ENCODE measurements at places on chromosomes 5 and 9. TPM values are rescaled to one million over a fixed set of nuclear protein-coding genes. Genes with fewer than 3 reads are reported as not detected.

The STXBP1 gene
- 15.2 TPM for total RNA-seq

The NRARP gene
- total RNA-seq, result 9.9 TPM

The PCDHA11 gene
- 0.39 TPM for total RNA-seq

The FGD3 gene
- total RNA-seq, result 5.9 TPM

The ARHGAP26 gene
- 40.6 TPM for total RNA-seq

The PCDHA10 gene
- total RNA-seq, result 0.20 TPM

The ANKRD34B gene
- total RNA-seq, result 0.10 TPM

The PCDHGB5 gene
- total RNA-seq, result 8.0 TPM

The CSNK1G3 gene
- 72.1 TPM for total RNA-seq

The RLN2 gene
- total RNA-seq, result not detected

The ADAMTSL2 gene
- total RNA-seq, result 1.5 TPM

The LRRC19 gene
- not detected for total RNA-seq

The IL7R gene
- 2.0 TPM for total RNA-seq

The LAMC3 gene
- 8.1 TPM for total RNA-seq

The F2RL1 gene
- total RNA-seq, result 32.4 TPM

The EMB gene
- 19.6 TPM for total RNA-seq

The ALDH1A1 gene
- 19.2 TPM for total RNA-seq

The NUTM2F gene
- not detected for total RNA-seq

The PCDHGA8 gene
- total RNA-seq, result 3.3 TPM

The HAVCR2 gene
- 8.1 TPM for total RNA-seq

The WNT8A gene
- total RNA-seq, result not detected

The LIFR gene
- total RNA-seq, result 70.8 TPM

The PTRH1 gene
- 11.8 TPM for total RNA-seq

The CEMIP2 gene
- total RNA-seq, result 61.2 TPM

The SPINK13 gene
- total RNA-seq, result not detected

The SLC6A7 gene
- total RNA-seq, result not detected

The LCN9 gene
- not detected for total RNA-seq

The BAAT gene
- total RNA-seq, result not detected

The ANKRD55 gene
- total RNA-seq, result 0.30 TPM

The MRPL50 gene
- total RNA-seq, result 18.3 TPM

The RASGEF1C gene
- total RNA-seq, result 0.79 TPM

The AKNA gene
- 12.8 TPM for total RNA-seq

The CDX1 gene
- 0.49 TPM for total RNA-seq

The SAXO1 gene
- total RNA-seq, result 0.10 TPM

The RALGDS gene
- 47.4 TPM for total RNA-seq

The PITX1 gene
- 1.1 TPM for total RNA-seq

The ROPN1L gene
- total RNA-seq, result 0.79 TPM

The TRMO gene
- total RNA-seq, result 10.6 TPM

The LHX3 gene
- total RNA-seq, result 0.10 TPM

The PCDHB3 gene
- 2.7 TPM for total RNA-seq

The FBP2 gene
- total RNA-seq, result 5.5 TPM

The MEIKIN gene
- not detected for total RNA-seq

The FCN2 gene
- 0.39 TPM for total RNA-seq

The TXNDC8 gene
- total RNA-seq, result not detected

The SLC46A2 gene
- total RNA-seq, result 1.2 TPM

The ACTL7A gene
- not detected for total RNA-seq

The LCN12 gene
- total RNA-seq, result not detected

The CXCL14 gene
- total RNA-seq, result 288 TPM

The MARCHF6 gene
- 118 TPM for total RNA-seq

The GMCL2 gene
- not detected for total RNA-seq

The NDFIP1 gene
- 104 TPM for total RNA-seq

The TMEM215 gene
- 0.39 TPM for total RNA-seq

The SLC4A9 gene
- not detected for total RNA-seq

The PLPP7 gene
- 4.6 TPM for total RNA-seq

The KCNV2 gene
- total RNA-seq, result not detected

All from skin of body (tissue), 3 donors.